ENCODE measurements at places on chromosomes 5 and 9.

- DNase-seq = no peak
Observed at GRCh38 chr9:133733421-133733795, 4.7 kb downstream of the SARDH start.

GRCh38 chr9:107465467-107466451 is 23.8 kb downstream of the KLF4 start:
- peak; percentile 80 for DNase-seq

- peak; percentile 95 for DNase-seq
Observed at GRCh38 chr9:125746017-125746773, 978 bp upstream of the PBX3 start.

DNA sequence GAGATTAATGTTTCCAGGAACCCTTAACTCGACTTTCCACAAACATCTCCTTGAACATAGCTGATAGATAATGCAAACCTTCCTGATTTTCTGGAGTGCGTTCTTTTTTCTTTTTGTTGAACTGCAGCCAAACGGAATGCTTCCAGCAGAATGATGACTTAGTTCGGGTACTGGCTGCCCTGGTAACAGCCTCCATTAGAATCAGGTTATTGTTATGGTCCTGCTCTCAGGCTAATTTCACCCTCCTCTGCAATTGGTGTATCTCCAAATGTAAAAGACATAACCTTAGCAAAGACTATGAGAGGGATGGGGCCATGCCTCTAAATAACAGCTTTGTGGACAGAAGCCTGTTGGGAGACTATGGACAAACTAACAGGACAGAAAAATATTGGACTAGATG is 116.5 kb downstream of the PDE4D start:
- no peak for DNase-seq

DNA sequence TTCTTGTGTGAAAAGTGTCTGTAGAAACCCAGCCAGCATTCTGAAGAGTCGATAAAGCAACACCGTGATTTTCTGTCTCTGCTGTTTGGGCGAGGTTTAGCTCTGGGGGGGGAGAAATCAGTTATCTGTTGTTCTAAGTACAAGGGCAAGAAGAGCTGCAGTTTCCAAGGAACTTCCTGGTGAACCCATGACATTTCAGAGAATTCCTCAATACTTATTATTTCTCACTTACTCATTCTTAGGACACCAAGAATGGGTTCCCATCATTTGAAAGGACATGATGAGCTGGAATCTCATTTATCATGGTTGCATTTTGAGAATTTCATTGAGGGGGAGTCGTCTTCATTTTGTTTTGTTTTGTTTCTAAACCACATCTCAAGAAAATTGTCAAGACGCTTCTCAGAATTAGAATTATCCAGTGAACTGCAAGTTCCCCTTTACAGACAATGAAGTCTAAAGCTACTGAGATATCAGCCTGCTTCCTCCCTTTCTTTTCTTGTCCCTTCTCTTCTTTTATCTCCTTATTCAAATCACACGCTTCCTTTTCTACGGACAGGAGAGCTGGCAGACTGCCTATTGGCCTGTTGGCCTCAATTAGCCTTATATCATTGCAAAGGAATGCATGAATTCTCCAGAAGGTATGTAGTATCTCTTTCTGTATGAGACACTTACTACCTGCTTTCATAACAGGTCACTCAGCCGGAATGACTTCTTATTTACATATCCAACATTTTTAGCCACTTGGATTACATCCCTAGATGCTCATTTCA is 53.7 kb downstream of the ZNF462 start:
- no peak for DNase-seq

DNA sequence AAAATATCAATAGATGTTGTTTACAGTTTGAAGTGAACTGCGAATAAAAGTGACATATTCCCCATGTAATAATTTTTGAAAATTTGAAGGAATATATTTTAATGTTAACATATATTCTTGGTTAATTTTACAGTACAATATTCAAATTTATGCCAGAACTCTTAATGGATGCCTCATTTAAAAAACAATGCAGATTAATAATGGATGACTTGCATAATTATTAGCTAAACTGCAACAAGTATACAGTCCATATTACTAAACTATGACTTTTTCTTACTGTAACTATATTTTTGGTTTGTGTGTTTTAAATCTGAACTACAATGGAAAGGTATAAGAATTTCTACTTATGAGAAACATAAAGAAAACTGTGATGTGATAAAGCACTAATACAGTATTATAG is 1390.1 kb downstream of the PTPRD start:
- no peak for DNase-seq

DNA sequence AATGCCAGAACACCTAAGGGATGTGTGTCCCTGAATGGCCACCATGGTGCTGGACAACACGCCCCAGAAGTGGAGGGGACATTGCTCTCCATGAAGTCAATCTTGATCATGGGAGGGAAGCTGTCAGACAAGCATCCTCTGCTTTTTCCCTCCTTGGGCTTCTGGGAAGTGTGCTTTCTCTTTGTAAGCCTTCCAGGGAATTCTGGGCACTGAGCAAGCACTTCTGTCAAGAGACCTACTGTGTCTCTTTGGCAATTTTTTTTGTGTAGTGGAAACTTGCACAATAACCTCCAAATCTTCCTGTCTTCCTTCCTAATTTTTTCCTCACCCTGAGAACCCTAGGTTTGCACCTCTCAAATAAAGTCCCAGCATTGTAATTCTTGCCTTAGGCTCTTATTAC is 132.0 kb downstream of the SEC61B start:
- DNase-seq = no peak

DNA sequence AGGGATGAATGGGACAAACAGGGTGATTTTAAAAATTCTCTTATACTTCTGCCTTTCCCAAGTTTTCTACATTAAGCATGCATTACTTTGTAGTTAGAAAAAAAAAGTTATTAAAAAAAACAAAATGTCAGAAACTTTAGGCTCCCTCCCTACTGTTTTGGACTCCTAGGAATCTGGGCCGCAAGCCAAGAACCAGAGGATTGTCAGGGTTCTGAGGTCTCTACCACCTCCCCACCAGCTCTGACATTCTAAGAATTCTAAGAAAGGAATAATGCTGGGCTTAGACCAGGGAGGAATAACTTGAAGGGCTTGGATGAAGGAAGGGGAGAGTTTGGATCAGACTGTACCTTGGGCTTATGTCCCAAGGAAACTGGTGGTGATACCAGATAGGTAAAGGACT is 1.1 kb upstream of the ARHGEF39 start:
- DNase-seq = no peak

DNA sequence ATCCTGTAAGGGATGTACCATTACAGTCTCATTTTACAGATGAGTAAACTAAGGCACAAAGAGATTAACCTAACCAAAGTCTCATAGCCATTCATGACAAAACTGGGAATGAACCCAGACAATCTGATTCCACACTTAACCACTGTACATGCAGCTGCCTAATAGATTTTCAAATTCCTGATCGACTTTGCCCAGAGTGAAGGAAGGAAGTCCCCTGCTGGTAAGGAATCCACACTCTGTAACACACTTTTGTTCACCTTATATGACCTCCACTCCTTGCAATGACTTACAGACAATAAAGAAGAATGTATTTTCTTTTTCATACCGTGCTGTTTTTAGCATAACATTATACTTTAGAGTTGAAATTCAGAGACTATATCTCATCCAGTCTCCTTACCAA is 31.3 kb upstream of the PLPP6 start:
- no peak for DNase-seq

DNA sequence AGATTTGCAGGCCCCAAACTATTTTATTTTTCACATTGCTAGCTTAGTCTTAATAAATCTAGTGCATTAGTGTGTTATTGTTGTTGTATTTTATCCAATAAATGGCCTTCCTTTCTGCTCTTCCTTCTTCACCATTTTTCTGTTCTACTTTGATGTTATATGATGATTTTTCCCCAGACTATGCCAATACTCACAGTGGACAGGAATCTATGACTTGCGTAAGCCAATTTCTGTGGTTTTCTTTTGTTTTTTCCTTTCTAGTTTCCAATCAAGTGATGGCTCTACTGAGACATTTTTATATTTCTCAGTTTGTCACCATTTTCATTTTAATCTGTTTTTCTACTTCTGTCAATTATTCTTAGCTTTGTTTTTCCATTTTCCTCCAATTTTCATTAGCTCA is 106.8 kb upstream of the FBXL7 start:
- no peak for DNase-seq

GRCh38 chr5:145908206-145908960 is 28.0 kb upstream of the SH3RF2 start:
- DNase-seq = no peak

DNA sequence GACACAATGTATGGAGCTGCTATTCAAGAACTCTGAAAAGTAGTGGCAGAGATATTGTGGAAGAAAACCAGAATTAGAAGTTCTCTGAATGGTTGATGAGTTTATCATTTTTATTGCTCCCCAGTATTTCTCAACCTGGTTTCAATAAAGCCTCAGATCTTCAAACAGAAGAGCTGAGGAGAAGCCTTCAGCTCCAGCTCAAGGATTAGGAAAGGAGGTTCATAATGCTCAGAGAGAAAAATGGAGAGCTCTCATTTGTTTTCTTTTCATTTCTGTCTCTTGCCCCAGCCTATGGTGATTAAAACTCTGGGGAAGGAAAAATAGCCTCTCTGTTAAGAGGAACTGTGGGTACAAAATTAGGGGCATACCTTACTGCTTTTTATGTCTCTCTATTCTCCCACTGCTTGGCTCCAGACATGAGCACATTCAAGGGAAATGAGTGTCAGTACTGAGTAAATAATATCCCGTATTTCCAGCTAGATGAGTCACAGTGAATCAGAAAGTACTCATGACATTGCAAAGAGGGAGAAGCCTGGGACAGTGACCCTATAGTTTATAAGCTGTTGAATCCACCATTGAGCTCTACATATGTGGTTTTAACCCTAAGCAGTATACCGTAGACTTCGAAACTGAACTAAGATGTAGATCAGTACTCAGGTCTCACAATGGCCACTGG is 138.1 kb downstream of the EMB start:
- DNase-seq = no peak

- DNase-seq = no peak
Observed at GRCh38 chr5:90915393-90915792, 356.8 kb downstream of the ADGRV1 start.

DNA sequence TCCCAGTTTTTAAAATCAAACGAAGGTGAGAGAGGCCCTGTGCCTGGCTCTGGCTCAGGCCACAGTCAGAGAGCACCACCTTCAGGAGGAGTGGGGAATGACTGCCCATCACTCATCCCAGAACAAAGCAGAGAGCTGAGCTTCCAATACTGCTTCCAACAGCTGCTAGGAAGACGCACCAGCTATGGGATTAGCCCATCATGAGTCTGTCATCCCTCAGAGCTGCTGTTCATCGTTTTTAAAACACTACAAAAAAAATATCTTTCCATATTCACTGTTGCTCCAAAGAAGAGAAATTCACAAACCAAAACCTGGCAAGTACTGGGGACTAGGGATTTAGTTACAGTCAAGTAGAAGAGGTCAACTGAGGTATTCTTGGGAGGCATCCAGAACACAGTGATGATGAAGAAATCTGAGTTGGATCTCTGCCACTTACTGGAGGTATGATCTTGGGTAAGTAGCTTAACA is 102.4 kb downstream of the CDK5RAP2 start:
- peak; percentile 6 for DNase-seq

GRCh38 chr9:32672469-32672868 is 37.0 kb upstream of the TAF1L start:
- DNase-seq = no peak

GRCh38 chr9:116605060-116605459 is 82.0 kb upstream of the TRIM32 start:
- DNase-seq = no peak

DNA sequence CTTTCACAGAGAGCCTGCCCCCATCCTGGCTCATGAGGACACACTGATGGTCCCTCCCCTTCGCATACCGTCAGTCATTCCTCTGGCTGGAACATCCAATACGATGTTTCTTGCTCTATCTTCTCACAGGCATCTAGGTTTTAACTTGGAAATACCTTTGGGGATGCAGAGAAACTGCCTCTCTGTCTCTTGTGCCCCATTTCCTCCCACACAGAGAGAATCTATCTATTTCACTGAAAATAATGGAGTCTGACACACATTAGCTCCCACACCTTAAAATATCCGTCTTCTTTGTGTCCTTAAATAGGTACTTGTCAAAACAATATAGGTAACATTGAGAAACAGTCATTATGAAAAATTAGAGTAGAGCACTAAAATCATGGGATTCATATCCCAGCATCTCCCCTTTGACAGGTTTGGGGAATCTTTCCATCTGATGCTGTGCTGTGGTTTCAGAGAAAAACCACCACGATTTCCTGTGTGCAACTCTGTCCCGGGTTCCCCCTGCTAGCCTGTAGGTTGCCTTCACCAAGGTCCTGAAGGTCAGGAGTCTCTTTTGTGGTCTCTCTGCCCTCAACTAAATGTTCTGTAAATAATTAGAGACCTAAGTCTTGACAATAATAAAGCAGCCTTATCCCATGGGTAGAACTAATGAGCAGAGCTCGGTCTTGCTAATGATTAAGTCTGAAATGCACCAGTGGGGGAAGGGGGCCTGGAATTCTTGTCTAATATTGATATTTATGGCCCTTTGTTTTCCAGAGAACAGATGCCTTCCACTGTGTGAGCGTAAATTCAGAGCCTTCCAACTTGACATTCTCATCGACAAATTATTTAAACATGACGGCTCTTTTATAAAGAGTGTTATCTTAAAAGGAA is 371.0 kb downstream of the ICE1 start:
- DNase-seq = no peak

DNA sequence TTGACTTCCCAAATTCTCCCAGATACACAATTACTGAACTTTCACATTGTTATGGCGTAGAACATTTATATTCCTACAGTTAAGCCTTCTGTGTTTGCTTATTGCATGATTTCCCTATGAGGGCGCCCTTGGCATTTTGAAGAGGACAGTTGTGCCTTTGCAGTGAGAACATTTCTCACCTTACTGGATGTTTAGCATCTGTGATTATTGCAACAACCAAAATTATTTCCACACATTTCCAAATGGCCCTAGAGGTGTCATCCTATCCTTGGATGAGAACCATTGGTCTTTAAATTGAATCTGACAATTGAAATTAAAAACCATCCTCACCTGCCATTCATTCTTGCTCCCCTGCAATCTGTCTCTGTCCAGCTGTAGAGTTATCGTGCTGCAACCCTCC is 104.0 kb downstream of the MAMDC2 start:
- DNase-seq = no peak

GRCh38 chr5:38660194-38660668 is 103.8 kb upstream of the LIFR start:
- DNase-seq = no peak

DNA sequence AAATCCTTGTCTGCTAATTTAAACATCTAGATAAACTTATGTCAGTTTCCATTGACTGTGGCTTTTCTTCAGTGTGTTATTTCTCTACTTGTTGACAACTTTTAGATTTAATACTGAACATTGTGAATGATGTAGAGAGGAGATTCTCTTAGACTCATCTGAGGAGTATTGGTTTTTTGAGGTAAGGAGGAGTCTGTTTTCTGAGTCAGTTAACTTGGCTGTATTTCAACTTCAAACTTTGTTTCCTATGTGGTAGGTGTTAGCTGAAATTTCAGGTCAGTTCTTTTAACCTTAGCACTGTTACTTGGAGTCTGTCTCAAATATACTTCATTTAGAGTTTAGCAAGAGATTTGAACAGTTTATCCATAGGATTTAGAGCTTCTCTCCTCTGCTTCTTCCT is 67.9 kb downstream of the XRCC4 start:
- no peak for DNase-seq
